ENCODE measurements at places on chromosomes 3 and 15. TPM values are rescaled to one million over a fixed set of nuclear protein-coding genes. Genes with fewer than 3 reads are reported as not detected.

Gene GOLGA6A
- total RNA-seq: 0.16 TPM

Gene GOLGA6D
- total RNA-seq: 0.19 TPM

Gene ZBTB20
- total RNA-seq: 50.8 TPM

GRCh38 chr3:13349823-13350222, 70.3 kb downstream of the NUP210 start:
- H3K27me3 ChIP-seq: no peaks in the 10 kb centered on the region
- H3K4me3 ChIP-seq: no peak overlapping the region
- peak overlapping the region; percentile 90 for H3K27ac ChIP-seq
- DNase-seq: no peak
- H3K4me1 ChIP-seq: peaks cover 60% of the 10 kb centered on the region
- peaks cover 27% of the 10 kb centered on the region for H3K36me3 ChIP-seq

DNA sequence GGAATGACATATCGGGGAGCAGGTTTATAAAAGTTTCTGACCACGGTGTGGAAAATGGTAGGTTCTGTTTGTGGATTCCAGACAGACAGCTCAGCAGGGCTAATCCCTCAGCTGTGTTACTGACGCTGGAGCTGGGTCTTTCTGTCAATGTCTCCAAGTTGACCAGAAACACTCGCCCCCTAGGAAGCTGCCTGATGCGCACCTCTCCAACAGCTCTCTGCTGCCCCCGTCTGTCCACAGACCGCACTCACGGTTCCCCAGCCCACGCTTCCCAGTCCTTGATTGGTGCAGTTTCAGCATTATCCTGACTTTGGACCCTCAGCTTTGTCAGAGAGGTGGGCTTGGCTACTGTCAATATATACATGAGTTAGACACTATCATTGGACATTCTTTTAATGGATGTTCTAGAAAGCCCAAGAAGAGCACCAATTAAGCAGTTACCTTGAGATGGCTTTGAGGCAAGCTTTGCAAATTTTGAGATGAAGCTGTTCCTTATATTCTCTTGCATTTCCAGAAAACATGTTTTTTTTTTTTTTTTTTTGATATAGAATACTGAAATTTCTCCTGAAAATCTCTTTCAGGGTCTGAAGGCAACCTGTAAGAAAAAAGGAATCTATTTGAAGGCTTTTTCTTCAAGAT, 98.9 kb upstream of the TBC1D5 start:
- H3K36me3 ChIP-seq: no peaks in the 10 kb centered on the region
- H3K4me1 ChIP-seq: no peaks in the 10 kb centered on the region
- peak; percentile 70 for DNase-seq
- H3K27ac ChIP-seq: peak overlapping the region; percentile 1
- no peak overlapping the region for H3K4me3 ChIP-seq
- no peaks in the 10 kb centered on the region for H3K27me3 ChIP-seq

DNA sequence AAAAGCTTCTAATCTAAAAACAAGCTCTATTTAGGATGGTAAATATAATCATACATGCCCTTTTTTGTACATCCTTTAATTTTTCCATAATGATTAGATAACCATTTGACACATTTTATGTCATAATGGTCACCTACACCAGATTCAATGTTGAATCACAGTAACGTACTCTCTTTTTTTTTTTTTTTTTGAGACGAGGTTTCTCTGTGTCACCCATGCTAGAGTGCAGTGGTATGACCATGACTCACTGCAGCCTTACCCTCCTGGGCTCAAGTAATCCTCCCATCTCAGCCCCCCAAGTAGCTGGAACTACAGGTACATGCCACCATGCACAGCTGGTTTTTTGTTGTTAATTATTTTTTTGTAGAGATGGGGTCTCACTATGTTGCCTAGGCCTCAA, 49.2 kb downstream of the PROS1 start:
- peaks cover 4% of the 10 kb centered on the region for H3K27me3 ChIP-seq
- no peaks in the 10 kb centered on the region for H3K4me1 ChIP-seq
- no peak overlapping the region for H3K27ac ChIP-seq
- no peak overlapping the region for H3K4me3 ChIP-seq
- no peaks in the 10 kb centered on the region for H3K36me3 ChIP-seq

DNA sequence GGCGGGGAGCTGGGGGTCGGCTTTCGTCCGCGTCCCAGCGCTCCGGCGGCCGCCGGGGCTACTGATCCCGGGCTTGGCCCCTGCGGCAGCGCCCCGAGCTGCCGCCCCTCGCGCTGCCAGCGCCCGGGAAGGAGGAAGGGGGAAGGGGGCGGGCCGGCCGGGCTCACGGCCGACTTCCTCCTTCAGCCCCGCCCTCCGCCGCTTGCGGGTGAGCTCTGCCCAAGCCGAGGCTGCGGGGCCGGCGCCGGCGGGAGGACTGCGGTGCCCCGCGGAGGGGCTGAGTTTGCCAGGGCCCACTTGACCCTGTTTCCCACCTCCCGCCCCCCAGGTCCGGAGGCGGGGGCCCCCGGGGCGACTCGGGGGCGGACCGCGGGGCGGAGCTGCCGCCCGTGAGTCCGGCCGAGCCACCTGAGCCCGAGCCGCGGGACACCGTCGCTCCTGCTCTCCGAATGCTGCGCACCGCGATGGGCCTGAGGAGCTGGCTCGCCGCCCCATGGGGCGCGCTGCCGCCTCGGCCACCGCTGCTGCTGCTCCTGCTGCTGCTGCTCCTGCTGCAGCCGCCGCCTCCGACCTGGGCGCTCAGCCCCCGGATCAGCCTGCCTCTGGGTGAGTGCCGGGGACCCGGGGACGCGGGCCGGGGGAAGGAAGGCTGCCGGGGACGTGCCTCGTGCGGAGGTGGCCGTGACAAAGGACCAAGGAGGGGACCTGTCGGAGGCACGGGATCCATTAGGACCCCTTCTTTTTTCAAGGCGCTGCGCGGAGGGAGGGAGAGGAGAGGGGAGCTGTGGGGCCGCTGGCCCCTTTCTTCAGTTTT, at the start of gene SEMA4B:
Gene SEMA4B (plus strand): TSS at position 201 of the 814 bp plus-strand sequence. CDS start 249 bp downstream, at position 450.
- peak; percentile 73 for DNase-seq
- peak within 1 kb of the TSS; percentile 91 for H3K4me3 ChIP-seq
- no peaks in the 10 kb centered on the region for H3K27me3 ChIP-seq
- H3K27ac ChIP-seq: peak within 1 kb of the TSS; percentile 92

Measured in naive thymus-derived CD8-positive, alpha-beta T cell (primary cell).